PC-9 (cell line): ENCODE measurements at places on chromosomes 7 and 10. TPM values are rescaled to one million over a fixed set of nuclear protein-coding genes. Genes with fewer than 3 reads are reported as not detected.

DNA sequence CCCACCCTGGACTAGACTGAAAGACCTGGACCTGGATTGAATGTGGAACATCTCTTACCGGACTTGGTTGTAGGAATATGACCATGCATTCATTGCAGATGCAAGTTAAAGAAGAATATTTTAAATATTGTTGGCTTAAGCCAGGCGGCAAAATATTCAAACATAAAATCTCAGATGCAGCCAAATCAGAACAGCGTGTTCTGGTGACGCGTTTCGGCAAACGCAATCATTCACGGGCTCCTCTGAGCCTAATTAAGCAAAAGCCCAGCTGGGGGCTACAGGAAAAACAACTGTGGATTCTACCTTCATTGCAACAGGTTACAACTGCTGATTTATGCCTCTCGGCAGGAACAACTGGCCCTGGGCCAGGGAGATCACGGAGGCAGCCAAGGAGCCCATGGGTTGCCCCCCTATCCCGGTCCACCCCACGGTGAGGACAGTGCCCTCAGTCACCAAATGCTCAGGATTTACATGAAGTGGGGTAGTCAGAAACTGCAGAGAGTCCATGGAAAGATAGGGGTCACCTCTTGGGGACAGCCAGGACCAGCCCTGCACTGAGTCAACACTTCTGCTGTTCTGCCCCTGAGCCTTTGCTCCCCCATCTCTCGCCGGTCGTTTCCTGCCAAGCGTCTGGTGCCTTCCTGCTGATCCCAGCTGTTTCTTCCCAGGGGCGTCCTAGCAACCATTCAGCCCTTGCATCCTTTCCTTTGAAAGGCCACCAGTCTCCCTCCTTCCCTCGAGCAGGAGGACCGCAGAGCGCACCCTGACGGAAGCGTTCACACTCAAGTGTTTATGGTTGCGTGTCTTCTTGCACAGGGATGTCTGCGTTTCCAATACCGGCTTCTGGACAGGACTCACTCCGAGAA, 64.4 kb upstream of the SFMBT2 start:
- no peak for DNase-seq

ARHGAP22 gene
- total RNA-seq, result 3.2 and 4.0 TPM in 2 replicates

DNA sequence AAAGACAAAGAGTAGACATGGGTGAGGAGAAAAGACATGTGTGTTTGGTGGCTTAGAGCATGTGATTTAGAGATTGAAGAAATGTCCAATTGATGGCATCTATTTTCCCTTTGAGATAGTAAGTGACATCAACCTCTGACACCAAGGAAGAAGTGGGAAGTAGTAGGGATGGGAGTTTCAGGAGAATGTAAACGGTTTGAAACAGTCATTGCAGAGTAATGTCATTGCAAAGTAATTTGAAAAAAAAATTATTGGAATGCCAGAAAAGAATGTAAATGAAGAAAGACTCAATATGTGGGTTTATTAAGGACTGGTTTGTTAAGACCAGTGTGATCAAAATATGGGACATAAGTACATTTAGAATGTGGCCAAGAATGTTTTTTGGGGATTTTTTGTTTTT, 26.6 kb downstream of the GNG11 start:
- DNase-seq, result no peak

GRCh38 chr10:91776266-91776665, 22.0 kb upstream of the TNKS2 start:
- no peak for DNase-seq

GRCh38 chr10:68957284-68957615, 1.3 kb downstream of the DDX21 start:
- no peak for DNase-seq

RBP3 gene
- total RNA-seq, result not detected in 2 replicates

GRCh38 chr7:30776971-30777370, 5.8 kb downstream of the MINDY4 start:
- no peak for DNase-seq
